ENCODE measurements at places on chromosomes 12 and 14. TPM values are rescaled to one million over a fixed set of nuclear protein-coding genes. Genes with fewer than 3 reads are reported as not detected.
A peak's percentile ranks its signal among the peaks of the same experiment; 100 is the strongest.

Gene CMA1
- not detected for total RNA-seq

Gene ALDH2
- 47.6 TPM for total RNA-seq

GRCh38 chr14:105525861-105526775 lies at the start of gene TMEM121:
Gene TMEM121 (plus strand): TSS chr14:105526583. CDS start chr14:105528835, 2,252 bp downstream.
- peak; percentile 39 for DNase-seq

DNA sequence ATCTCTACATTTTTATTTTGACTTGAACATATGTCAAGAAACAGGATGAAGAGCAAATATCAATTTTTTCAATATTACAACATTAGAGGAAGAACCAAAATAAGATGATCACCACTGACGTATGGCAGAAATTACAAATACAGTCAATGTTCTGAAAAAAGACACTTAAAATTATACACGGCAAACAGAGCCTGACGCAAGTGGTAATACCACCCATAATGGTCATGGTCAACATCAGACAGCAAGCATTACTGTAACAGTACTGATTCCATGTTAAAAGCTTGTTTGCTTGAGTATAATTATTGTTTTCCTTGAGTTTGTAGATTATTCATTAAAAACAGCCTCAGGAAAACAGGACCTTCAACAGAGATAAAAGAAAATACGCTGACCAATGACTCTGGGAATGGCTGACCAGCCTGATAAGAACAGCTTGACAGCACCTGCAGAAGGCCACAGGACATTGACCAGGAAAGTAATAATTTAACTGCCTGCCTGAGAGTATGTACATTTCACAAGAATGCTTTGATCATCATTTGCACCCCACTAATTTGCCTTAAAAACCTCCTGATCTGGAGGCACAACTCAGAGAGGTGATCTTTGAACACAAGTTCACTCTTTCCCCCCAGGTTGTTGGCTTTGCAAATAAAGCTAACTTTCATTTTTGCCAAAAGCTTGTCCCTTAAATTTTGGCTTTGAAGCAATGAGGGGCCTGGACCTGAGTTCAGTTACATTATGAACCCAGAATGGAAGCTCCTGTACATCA lies 187.3 kb downstream of the IPO8 start:
- DNase-seq = no peak

GRCh38 chr12:1758887-1759286 lies 61.5 kb upstream of the LRTM2 start:
- DNase-seq = no peak
